ENCODE measurements at places on chromosomes 11 and 22. TPM values are rescaled to one million over a fixed set of nuclear protein-coding genes. Genes with fewer than 3 reads are reported as not detected.

GRCh38 chr11:945986-946385 lies 20.3 kb downstream of the AP2A2 start:
- no peak for DNase-seq

DNA sequence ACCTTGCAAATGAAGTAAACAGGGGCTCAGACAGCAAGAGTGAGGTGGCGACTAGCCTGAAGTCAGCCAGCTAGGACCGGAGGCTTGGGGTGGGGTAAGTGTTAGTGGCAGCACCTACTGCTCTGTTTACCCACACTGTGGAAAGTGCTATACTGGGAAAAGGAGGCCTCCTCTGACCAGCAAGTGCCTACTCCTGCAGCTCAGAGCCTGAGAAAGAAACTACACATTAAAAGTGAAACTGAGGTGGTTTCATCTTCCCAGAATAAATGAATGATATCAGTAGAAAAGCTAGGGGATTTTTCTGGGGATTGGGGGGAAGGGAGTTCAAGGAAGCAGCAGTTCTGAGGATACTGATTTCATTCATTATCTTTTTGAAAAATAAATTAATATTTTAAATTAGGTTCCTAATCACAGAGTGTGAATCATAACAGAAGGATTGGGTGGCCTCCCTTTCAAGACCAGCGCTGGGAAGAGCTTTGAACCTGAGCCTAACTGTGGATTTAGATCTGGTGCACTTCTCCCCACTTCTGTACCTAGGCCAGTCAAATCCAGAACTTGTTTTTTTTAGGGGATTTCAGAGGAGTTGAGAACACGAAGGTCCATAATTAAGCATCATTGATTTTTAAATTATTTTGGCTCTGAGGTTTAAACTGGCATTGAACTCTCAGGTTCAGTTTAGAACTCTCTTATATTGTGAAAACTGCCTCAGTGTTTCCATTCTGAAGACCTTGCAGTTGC lies 48.1 kb upstream of the GRAMD1B start:
- no peak for DNase-seq

DNA sequence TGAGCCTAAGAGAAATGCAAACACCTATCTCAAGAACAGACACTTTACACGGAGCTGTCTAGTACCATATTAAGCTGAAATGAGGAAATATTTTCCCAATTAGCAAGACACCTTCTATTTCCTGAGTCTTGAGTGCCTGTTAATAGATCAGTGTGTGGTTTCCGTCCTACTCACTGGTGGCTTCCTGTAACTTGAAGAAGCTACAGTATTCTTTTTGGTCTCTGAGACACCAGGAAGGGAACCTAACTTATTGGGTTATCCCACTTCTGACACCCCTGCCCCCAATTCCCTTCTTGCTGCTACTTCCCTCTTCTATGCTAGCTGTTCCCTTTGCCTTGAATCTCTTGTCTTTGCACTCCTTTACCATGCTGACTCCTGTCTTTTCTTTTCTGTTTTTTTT lies 92.7 kb downstream of the FDX1 start:
- no peak for DNase-seq

DNA sequence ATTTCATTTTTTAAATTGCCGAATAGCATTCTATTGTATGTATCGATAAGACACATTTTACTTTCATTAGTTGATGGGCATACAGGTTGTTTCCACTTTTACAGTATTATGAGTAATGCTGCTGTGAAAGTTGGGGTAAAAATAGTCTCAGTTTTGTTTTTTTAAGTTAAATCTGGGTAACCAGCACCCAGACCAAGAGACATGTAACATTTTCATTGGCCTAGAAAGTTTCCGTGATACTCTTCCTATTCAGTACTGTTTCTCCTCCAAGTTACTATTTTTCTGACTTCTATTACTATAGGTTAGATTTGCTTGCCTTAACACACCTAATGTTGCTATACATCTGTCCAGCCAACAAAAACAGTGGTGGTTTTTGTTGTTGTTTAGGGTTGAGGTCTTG lies 12.3 kb downstream of the IPO7 start:
- no peak for DNase-seq

DNA sequence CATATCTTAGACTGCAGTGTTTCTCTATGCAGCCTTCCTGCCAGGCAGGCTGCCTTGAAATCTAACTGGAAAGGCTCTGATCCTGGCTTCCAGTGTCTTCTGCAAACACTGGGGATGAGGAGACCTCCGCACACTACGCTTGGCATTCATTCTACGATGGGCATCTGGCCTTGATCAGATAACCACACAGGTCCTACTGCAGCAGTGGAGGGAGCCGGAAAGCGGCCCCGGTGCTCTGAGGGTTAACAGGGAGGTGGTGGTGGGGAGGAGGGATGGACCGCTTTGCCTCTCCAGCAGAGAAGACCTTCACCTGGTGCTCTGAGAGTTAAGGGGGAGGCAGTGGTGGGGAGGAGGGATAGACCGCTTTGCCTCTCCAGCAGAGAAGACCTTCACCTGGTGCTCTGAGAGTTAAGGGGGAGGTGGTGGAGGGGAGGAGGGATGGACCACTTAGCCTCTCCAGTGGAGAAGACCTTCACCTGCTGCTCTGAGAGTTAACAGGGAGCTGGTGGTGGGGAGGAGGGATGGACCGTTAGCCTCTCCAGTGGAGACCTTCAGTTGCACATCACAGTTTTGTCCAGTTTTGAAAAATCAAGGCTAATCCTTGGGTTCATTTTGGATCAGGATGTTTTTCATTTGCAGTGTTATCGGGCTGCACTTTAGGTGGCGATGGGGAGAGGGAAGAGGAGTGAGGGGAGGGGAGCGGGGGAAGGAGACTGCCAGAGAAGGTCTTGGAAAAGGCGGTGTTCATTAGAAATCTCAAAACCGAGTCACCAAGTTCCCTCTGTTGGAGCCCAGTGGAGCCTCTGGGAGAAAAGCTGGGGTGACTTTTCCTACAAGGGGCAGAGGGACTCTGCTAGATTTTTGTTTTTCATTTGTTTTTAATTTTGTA lies 5.6 kb downstream of the GAL start:
- no peak for DNase-seq

DNA sequence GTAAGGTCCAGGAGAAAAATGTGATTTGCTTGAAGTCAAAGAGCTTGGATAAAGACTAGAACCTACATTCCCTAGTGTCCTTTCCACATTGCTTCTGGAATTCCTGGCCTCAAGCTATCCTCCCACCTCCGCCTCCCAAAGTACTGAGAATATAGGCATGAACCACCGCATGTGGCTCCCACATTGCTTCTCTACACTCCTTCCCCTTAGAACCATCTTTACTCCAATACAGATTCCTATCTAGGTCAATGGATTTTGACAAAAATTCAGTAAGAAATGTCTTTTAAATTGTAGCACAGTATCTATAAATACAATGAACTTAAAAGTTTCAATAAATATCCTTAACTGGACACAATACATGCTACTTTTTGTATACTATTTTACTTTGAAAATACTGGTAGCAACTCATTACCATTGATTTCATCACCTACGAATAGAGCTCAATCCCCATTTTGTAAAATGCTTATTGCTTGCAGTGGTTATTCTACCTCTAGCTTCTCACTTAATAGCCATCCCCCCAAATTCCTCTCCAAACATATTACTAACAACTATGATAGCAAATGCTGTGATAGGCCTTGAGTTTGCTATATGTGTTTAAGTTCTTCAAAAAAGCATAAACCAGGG lies 53.4 kb downstream of the GAB2 start:
- DNase-seq = no peak

- no peak for DNase-seq
Observed at GRCh38 chr11:19382131-19382611, 141.4 kb upstream of the E2F8 start.

GRCh38 chr22:30968015-30968923 lies at the start of gene MORC2:
TSS of gene MORC2 (minus strand) at chr22:30968774. CDS start at chr22:30967889, 885 bp downstream.
- no peak for DNase-seq

- no peak for DNase-seq
Observed at GRCh38 chr11:123318623-123319022, 111.4 kb upstream of the GRAMD1B start.

DNA sequence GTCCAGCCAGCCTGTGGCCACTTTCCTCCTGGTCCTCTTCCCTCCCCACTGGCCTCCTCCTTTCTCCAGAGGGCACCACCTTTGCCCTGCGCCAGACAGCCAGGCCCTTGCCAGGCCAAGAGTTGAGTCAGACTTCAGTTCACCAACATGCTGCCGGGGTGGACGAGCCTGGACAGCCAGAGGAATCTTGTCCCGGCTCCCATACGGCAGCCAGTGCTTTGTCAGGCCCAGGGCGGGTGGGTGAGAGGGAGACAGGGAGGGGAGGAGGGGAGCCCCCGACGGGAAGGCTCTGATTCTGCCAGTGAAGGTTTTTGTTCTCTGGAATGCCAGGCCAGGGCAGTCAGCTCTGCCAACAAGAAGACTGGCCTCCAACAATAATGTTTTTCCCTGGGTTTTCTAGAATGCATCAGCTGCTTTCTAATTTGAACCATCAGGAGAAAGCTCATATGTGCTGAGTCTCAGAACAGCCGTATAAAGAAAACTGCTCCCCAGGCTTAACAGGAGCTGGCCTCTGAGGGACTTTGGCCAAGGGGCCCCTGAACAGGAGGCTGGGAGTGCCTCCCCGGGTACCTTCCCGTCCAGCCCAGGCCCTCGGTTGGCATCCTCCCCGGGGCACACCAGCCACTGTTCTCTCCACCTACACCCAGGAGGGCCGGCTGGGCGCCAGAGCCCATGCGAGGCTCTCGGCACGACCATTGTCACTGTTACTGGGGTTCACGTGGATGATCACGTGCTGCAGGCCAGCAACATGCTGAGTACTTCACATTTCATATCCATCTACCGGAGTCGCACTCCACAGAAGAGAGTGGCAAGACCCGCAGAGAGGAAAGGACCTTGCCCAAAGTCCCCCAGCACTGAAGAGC lies 28.6 kb downstream of the LIF start:
- DNase-seq = no peak

DNA sequence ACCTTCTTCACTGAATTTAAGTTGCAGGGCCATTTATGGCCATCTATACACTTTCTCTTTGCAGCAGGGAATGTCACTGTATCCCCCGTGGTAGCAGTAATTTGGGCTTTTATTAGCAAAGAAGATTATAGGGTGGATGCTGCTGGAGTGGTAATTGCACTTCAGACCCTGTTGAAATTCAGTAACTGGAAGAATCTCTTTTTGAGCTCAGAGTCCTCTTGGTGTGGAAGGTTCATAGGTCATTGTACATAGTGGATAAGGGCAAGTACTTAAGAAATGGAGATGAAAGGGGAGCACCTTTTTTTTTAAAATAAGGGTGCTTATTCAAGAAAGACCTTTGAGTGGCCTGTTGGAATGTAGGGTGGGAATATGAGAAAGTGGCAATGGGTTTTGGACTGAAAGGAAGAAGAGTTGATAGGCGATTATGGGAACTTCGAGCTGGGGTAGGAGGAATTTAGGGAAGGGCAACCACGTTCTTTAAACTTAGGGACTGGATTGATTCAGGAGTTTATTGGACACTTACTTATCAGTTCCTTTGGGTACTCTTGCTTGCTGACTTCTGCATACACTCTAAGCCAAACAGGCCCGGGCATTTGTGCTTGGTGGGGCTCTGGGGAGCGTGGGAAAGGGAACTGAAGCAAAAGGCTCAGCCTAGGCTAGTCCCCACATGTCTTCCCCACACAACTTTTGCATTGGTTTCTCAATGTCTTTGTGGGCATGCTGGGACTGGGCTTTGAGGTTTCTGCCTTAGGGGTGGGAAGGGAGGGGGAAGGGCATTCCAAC lies 26.5 kb downstream of the CTNND1 start:
- DNase-seq = no peak

The NFAM1 gene
- polyA plus RNA-seq = 0.96 TPM

The OR52I2 gene
- polyA plus RNA-seq = 0.03 TPM

The TBX1 gene
- polyA plus RNA-seq = 0.14 TPM

The TMEM121B gene
- polyA plus RNA-seq = 1.1 TPM

The EHD1 gene
- polyA plus RNA-seq = 49.4 TPM

The SYT12 gene
- polyA plus RNA-seq = 0.19 TPM

The MMP12 gene
- polyA plus RNA-seq = 2.3 TPM

The RAB3IL1 gene
- polyA plus RNA-seq = 18.5 TPM

The MTMR2 gene
- 61.5 TPM for polyA plus RNA-seq

Measured in right renal cortex interstitium (tissue), 3 donors.